T-cell (primary cell): ENCODE measurements at places on chromosomes 5 and 9. TPM values are rescaled to one million over a fixed set of nuclear protein-coding genes. Genes with fewer than 3 reads are reported as not detected.

GRCh38 chr5:132211787-132212186 is 15.9 kb downstream of the P4HA2 start:
- DNase-seq = no peak

- DNase-seq = no peak
Observed at GRCh38 chr9:136955943-136956335, 3.9 kb downstream of the LCN12 start.

DNA sequence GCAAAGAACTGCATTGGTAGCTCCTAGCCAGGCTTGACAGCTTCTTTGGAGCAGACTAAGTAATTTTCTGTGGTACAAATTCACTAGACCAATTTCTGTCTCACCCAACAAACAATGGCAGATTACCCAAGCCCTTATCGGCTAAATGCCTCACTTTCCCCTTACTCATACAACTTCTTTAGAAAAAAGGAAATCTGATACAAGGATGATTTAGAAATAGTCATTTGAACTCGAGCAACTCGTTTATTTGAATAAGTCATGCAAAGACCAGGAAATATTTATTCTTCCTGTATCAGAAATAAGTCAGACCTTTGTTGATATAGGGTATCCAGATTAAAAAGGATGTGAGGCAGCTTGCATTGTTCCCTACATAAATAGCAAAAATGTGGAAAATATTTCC is 170.4 kb upstream of the CDH6 start:
- DNase-seq = no peak

DNA sequence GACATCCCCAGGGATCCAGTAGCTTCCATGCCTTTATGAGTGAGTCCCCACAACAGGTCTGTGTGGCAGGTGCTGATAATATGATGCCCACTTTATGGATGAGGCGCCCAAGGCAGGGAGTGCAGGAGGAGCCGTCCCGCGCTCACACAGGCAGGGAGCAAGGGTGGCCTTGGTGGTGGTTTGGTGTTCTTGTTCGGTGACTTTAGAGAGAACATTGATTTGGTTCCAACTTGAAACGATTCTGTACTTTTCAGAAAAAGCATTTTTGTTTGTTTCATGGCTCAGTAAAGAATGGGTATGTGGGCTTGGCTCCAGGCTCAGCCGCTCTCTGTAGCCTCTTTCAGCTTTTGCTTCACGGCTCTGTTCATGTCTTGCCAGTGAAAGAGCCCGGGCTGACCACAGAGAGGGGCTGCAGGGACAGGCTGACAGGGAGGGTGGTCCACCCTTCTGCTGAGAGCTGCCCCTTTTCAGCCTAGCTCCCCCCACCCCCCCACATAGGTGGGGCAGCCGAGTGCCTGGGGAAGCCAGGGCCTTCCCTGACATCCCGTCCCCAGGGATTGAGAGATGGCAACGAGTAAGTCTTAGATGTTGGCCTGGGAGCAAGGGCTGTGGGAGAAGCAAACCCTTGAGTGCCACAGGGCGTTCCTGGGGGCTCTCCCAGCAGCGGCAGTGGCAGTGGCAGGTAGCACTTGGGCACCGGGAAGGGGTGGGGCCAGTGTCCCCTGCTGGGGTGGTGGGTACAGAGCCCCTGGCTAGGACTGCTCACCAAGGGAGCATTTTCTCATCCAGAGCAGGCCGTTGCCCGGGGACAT is 28.0 kb downstream of the NCS1 start:
- DNase-seq = no peak

GRCh38 chr5:131274326-131275063 is 10.6 kb downstream of the CDC42SE2 start:
- no peak for DNase-seq

DNA sequence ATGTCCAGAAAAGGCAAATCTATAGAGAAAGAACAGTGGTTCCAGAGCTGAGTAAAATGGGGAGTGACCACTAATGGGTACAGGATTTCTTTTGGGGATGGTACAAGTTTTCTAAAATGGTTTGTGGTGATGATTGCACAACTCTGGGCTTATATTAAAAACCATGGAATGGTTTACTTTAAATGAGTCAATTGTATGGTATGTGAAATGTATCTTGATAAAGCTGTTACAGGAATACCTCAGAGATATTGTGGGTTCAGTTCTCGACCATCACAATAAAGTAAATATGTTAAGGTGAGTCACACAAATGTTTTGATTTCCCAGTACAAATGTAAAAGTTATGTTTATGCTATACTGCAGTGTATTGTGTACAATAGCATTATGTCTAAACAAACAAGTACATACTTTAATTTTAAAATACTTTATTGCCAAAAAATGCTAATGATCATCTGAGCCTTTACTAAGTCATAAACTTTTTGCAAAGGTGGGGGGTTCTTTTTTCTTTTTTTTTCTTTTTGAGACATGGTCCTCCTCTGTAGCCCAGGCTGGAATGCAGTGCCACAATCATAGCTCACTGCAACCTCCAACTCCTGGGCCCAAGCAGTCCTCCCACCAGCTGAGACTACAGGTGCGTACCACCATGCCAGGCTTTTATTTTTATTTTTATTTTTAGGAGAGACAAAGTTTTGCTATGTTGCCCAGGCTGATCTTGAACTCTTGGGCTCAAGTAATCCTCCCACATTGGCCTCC is 65.9 kb downstream of the SHOC1 start:
- DNase-seq = no peak

DNA sequence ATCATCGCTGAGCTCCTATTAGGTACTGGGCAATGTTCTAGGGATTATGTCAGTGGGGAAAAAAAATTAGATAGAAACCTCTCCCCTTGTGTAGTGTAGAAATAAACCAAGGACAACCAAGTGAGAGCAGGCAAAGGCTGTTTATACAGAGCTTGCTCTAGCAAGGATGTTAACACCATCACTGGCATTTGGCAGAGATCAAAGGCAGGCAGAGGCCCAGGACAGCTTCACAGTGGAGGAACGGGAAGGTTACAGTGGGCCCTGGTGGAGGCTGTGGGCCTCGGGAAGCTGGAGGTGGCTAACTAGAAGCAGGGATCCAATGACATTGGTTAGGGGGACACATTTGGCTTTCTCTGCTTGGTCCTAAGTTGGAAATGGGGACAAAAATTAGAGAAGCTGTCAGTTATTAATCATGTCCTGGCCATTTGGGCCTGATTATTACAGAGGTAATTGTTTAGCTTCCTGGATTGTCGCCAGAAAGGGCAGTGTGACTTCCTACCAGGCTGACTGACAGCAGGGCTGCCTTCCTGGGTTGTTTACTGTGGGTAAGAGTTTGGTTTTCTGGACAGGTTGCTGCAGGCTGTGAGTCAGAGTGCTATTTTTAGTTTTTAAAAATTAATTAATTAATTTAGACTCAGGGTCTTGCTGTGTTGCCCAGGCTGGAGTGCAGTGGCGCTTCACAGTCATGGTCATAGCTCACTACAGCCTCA is 259.3 kb downstream of the ROR2 start:
- DNase-seq = no peak

GRCh38 chr9:74496819-74497747 is at the start of gene RORB:
TSS of gene RORB (plus strand) at chr9:74497335. CDS start at chr9:74497977, 642 bp downstream.
- no peak for DNase-seq

- DNase-seq = no peak
Observed at GRCh38 chr9:91899219-91899563, 50.8 kb downstream of the ROR2 start.

The HAPLN1 gene
- not detected for total RNA-seq

The PPP2R2B gene
- total RNA-seq = 10.6 TPM

The CBY3 gene
- 0.50 TPM for total RNA-seq
